Fibroblast of skin of scalp (primary cell): ENCODE measurements at places on chromosomes 1 and 21.

DNA sequence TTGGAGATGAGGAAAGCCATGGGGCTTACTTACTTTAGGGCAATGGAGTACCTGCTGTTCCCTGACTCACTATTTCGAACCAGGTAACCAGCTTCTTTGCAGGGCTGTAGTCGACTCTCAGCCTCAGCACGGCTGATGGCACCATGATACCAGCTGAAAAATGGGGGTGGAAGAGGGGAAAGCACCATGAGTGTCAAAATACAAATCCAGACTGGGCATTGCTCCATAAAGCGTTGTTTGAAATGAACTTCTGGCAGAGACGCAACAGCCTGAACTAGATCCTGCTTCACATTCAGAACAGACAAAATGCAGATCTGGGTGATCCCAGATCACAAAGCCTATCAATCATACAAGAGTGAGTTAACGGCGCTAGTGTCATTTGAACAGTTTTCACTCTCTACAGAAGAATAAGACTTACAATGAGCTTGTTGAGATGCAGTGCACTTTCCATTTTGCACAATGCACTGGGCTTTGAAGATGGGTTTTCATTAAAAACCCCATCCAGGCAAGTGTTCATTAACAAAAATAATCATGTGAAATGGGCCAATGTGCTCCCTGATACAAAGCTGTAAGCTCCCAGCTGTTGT is 16.0 kb upstream of the TDRD10 start:
- DNase-seq: no peak

DNA sequence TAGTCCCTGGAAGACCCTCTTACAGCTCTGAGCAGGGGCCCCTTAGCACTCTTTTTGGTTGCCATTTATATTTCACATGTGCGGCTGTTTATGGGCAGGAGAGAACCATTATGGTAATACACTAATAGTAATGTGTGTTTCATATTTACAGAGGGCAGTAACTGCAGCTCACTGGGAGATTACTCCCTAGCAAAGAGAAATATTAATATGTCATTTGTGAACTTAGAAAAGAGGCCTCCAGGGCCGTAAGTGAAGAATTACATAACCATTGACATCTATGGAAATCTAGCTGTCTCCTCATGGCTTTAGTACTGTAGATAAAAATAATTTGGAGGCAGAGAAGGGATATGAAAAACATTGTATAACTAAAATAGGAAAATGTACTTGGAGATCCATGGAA is 23.4 kb upstream of the RGS16 start:
- DNase-seq: no peak

- peak; percentile 36 for DNase-seq
These were observed 12.6 kb downstream of the DAB1 start for GRCh38 chr1:57411262-57411661.

- DNase-seq: no peak
These were observed 15.7 kb downstream of the PTCH2 start for GRCh38 chr1:44827197-44828002.
